ENCODE measurements at places on chromosomes 6 and 20.

DNA sequence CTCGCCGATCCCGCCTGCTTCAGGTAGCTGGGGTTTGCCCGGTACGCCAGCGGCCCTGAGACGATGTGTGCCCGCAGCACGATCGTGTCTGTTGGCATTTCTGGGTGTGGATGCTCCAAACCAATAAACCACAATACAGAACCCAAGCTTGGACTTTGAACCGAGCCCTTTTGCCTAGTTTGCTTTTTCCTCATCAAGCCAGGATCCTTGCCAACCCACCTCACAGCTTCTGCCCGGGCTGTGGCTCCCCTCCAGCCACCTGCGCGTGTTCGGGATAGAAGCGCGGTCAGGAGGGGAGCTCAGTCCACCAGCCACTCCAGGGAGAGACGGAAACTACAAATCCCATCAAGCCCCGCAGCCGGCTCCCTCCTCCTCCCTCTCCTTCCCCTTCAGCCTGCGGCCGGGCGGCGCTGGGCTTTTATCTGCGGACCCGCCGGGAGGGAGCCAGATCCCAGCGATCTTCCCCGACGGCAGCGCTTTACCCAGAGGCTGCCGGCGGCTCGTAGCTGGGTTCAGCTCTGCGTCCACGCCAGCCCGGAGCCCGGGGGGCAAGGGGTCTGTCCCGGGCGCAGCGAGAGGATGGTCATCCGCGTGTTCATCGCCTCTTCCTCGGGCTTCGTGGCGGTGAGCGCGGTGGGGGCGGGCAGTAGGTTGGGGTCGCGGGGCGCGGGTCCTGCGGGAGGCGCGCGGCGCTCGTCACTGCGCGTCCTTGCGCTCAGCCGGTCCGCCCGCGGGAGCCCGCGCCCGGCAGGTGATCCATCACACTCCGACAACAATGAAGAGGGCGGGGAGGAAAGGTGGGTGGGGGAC, at the start of gene SH3BGRL2:
Gene SH3BGRL2 (plus strand): TSS at position 447 of the 810 bp plus-strand sequence. CDS start 133 bp downstream, at position 580.
- DNase-seq: peak; percentile 61

DNA sequence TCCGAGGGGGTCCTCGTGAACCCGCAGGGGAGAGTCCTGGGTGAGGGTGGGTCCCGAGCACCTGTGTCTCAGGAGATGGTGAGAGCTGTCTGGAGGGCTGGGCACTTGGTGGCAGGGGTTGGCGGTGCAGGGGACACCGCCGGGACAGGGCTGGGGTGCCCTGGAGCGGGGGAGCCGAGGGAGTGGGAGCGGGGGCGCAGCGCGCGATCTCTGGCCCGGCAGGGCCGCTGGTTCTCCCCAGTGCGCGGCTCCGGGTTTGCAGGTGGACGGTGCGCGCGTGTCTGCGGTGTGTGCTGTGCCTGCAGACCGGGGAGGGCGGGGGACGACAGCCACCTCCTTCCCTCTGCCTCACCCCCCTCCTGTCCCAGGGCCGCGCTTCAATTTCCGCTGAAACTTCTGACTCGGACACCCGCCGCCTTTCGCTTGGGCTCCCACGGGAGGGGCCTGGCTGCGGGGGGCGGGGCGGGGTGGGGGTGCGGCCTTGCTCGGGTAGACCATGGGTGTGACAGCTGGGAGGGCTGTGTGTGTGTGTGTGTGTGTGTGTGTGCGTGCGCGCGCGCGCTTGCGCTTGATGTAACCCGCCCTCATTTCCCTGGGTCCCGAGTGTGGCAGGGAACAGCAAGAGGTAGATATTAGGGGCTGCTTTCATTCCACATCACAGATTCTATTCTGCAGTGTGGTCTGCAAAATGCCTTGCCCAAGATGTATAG, 1.2 kb downstream of the TRIB3 start:
- no peak for DNase-seq

GRCh38 chr6:112780498-112781096, 433.5 kb downstream of the RFPL4B start:
- DNase-seq: no peak

GRCh38 chr6:113774127-113774825, 82.9 kb upstream of the MARCKS start:
- DNase-seq: no peak

GRCh38 chr20:51313358-51313827, 229.1 kb downstream of the NFATC2 start:
- no peak for DNase-seq

DNA sequence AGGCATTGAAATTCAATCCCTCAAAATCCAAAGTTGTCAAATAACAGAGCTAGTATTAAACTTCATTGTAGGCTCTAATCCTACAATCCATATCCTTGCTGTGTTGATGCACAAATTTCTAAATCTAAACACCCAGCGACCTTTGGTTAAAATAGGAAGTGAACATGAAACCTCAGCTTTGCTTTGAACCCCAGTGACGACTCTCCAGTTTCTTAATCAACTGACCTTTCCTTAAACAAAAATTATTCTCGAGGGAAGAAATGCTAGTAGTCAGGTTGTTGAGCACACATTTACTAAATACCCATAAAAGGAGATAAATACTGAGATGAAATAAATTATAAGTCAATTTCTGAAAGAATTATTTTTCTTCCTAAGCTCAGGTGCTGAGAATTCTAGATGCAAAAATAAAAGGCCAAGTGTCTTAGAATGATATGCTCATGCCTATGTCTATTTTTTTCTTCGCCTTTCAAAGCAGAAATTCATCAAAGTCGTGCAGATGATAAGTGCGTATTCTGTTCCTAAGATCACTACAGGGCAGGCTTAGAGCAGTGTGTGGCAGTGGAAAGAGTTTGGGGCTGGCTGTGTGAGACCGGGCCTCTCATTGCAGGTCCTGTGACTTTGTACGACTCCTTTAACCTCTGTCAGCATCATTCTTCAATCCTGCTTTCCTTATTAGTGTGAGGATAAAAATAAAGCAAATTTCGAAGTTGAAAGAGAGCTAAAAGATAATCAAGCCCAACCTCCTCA, 208.7 kb downstream of the PRL start:
- no peak for DNase-seq

DNA sequence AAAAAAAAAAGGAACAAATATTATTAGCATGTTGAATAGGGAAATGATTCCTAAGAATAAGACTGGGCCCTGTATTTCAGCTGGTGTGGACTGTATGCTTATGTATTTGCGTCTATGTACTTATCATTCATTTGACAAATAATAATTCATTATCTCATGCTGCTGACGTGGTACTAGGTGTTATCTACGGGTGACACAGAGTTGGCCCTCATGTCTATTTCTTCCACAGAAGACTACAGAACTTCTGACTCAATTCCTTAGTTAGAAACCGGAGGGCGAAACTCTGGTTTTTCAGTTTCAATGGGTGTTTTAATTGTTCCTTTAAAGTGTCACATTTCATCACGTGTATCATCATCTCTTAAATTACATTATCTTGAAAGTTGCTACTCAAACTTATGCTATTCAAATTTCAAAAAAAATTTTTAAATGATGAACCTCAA, 305.9 kb downstream of the CLIC5 start:
- DNase-seq: no peak
